Thoracic aorta (tissue), 2 donors: ENCODE measurements at places on chromosomes 13 and 19.

DNA sequence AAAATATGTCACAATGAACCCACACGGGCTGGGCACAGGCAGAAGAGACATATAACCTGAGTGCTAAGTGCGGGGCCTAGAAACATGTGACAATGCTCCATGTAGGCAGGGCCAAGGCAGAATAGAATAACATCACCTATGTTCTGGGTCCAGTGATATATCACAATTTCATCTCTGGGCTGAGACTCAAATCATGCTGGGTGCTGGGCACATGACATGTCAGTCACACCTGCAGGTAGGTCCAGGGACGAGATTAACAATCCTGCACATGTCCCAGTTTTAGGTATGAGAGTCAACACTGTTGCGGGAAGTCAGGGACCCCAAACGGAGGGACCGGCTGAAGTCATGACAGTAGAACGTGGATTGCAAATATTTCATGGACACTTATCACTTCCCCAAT lies 50.3 kb downstream of the ZNF99 start:
- DNase-seq = no peak

- DNase-seq = peak; percentile 7
These were observed 332.0 kb downstream of the IRS2 start for GRCh38 chr13:109454167-109454917.

DNA sequence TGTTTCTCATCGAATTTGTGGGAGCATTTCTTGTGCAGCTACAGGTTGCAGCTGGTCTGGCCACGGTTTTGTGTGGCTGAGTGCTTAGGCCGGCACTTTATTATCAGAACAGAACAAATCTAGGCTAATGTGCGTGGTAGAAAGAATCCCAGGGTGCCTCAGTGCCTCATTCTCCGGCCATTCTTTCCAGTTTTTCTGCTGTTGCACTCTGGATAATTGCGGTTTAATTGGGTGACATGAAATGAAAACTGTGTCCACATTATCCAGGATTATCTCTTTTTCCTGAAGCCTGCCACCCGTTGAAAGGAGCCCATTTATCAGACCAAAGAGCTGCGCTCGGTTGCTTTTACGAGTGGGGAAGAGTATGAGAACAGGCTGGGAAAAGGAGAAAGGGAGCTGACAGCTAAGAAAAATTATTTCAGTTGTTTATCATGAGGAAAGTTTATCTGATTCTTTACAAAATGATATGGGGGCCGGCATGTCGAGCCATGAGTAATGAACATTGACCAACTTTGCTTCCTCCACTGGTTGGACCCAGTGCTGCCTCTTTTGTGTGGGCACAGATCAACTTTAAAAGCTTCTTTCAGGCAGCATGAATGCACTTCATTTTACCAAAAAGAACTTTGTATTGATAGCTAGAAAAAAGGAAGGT lies 117.0 kb upstream of the SOX21 start:
- DNase-seq = no peak

- no peak for DNase-seq
These were observed 43.4 kb downstream of the ZNF493 start for GRCh38 chr19:21440321-21440720.

DNA sequence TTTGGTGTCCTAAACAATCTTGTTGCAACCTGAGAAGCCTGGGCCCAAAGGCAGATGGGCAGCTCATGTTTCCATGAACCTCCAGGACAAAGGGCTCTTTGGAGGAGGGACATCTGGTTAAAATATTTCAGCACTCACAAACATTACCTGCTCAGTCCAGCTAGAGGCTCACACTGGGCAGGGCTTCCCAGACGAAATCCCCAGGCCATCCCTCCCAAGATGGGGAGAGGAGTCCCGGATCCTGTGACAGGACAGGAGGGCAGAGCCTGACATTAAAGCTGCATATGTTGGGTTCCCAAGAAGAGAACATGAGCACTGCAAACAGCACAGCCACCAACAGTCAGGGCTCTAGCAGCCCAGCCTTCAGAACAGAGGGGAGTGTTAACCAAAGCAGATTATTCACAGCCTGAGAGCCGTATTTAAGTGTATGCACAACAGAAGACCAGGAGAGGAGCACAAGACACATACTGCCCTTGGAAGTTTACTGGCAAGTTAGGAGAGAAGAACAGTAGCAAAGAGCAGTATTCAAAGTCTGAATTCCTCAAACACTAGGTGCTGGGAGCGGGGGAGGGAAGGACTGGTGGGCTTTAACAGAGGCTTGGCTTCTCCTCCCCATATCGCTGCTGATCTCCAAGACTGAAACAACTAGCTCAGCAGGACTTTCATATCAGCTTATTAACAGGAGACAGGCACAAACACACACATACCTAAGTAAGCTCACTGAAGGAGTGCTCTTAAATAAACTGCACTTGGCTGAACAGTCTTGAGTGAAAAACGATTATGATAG lies 12.3 kb downstream of the ATP7B start:
- no peak for DNase-seq

GRCh38 chr19:28615966-28616365 lies 597.0 kb downstream of the UQCRFS1 start:
- no peak for DNase-seq

GRCh38 chr13:107258599-107259187 lies 690.8 kb upstream of the ARGLU1 start:
- DNase-seq = no peak

DNA sequence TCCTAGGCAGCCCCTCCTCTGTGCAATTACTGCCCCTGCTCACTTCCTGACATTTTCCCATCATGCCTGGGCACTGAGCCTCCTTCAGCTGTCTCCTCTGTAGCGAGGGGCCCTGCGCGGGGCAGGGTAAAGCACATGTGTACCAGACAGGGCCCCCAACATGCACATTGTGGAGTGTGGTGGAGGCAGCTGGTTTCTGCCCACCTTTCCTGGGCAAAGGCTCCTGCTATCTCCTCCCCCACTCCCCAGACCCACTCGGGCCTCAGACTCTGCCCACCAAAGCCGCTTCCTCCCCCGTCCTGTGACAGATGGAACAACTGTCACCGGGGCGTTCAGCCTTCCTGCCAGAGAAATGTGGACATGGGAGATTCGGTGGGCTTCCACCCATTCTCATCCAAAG lies 2.9 kb upstream of the KPTN start:
- no peak for DNase-seq

DNA sequence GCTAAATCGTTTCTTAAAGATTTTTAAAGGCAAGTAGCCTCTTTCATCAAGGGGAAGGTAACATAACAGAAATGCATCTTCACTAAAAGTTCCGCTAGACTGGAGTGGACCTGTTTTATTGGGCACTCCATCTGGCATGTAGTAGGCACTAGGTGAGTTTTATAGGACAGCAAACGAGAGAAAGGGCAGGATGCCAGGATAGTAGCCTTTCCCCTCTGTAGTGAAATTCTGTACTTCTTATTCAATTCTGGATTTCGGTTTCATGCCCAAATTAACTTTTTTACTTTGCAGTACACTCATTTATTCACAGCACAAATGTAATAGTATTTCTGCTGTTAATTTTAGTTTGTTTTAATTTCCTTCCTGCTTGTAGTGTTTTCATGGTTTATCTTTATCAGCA lies 45.2 kb downstream of the GPR180 start:
- no peak for DNase-seq

DNA sequence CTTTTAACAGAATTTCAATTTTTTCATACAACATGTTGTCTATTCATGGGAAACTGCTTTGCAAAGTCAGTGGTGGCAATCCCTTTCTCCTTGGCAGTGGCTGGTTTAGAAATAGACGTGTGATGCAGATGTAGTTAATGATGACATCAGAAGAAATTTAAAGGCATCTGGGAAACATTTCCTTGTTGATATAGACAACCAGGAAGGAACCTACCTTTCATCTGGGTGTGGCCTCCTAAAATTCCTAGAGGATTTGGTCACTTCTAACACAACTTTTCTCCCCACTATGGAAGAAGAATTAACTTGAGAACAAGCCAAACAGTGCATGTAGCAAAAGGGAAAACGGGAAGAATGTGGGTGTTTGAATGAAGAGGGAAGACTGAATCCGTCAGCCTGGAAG lies 102.8 kb downstream of the EFNB2 start:
- no peak for DNase-seq

GRCh38 chr13:79311386-79311785 lies 94.7 kb downstream of the RBM26 start:
- no peak for DNase-seq

- DNase-seq = no peak
These were observed 900.3 kb upstream of the MIR17HG start for GRCh38 chr13:90447034-90447733.

DNA sequence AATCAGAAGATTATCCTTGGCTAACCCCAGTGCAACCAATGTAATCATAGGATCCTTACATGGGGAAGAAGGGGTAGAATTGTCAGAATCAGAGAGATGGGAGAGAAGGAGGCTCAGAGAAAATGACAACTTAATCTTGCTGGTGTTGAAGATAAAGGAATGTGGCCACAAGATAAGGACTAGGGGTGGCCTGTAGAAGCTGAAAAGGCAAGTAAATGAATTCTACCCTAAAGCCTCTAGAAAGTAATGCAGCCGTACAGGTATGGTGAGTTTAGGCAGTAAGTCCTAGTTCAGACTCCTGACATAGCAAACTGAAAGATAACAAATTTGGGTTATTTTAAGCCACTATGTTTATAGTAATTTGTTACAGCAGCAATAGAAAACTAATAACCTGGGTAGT lies 718.5 kb downstream of the SLITRK6 start:
- no peak for DNase-seq

DNA sequence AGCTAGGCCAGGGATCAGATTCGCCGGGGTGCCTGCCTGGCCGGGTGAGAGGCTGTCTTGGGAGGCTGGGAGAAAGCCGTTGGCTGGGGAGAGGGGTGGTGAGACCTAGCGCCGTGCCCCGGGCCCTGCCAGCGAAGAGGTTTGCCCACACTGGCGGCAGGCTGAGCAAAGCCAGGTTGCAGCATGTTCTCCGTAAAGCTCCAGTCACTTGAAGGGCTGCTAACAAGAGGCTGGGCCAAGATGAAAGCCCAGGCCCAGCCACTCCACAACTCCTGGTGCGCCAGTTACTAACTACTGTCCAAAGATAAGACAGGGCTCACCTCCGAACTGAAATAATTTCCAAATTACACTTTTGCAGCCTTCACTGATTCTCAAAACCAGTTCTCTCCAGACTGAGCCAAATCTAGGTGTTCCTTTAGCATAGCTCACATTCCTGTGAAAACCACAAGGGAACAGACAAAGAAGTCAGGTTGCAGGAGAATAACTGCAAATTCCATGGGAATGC lies 16.3 kb downstream of the ELAVL1 start:
- DNase-seq = no peak

- no peak for DNase-seq
These were observed 390.5 kb downstream of the FGF9 start for GRCh38 chr13:22061371-22061805.

DNA sequence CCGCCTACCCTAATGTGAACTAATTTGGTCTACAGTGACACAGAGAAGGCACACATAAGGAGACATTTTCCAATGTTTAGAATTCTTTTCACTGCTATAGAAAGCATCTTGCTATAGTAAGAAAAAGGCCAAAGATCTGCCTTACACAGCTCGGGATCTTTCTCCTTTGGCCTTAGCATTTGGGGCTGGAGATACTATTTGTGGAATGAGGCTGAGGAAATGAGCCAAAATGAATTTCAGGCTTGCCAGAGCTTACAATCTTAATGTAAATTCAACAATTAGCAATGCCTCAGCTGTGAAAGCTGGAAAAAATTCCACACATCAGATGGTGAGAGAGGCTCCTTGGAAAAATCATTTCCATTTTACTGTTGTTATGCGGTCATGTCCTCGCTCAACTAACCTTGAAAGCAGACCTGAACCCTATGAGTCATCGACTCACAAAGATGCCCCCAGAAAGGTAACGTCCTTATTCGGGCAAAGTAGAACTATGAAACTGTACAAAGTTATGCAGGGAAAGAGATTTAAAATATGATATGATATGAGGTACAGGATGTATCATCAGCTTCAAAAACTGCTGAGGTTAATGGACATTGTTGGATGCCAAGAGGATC lies 324.5 kb upstream of the NBEA start:
- no peak for DNase-seq

- DNase-seq = no peak
These were observed 3.8 kb downstream of the MVB12A start for GRCh38 chr19:17423429-17424208.
